ENCODE measurements at places on chromosomes 2 and 18.

DNA sequence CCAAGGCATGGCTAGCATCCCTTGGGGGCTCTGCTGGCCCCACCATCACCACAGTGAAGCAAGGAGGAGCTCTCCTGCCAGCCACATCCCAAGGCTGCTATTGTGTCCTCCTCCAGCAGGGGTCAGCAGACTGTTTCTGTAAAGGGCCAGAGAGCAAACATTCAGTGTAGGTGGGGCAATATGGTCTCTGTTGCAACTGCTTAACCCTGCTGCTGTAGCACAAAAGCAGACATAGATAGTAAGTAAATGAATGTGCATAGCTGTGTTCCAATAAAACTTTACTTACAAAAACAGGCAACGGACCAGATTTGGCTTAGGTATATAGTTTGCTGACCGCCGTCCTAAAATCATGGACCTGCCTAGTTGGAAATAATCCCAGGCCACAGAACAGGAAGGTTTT, 36.4 kb upstream of the ZBTB7C start:
- peak; percentile 78 for DNase-seq

- DNase-seq = no peak
These were observed 22.3 kb downstream of the LRATD1 start for GRCh38 chr2:14654835-14655282.

- no peak for DNase-seq
These were observed 28.4 kb upstream of the RNU4ATAC start for GRCh38 chr2:121502246-121502645.

DNA sequence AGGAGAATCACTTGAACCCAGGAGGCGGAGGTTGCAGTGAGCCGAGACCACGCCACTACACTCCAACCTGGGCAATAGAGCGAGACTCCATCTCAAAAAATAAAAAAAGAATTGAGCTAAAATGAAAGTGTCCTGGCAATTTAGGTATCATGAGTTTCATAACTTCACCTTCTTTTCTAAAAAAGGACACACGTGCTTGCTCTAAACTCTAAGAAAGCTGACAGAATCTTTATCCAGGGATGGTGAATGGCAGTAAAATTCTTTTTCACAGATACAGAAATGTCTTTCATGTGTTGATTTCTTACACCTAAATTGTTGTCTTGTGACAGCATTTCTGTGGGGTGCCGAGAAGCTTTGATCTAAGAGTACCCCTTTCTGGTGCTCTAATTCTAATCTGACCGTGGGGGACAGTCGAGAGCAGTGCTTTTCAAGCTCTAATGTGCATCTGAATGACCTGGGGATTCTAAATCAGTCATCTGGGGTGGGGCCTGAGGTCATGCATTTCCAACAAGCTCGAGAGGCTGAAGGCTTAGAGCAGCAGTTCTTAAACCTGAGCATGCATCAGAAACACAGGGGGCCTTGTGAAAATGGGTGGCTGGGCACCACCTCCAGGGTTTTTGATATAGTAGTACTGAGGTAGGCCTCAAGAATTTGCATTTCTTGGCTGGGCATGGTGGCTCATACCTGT, 42.1 kb upstream of the REL start:
- DNase-seq = no peak

DNA sequence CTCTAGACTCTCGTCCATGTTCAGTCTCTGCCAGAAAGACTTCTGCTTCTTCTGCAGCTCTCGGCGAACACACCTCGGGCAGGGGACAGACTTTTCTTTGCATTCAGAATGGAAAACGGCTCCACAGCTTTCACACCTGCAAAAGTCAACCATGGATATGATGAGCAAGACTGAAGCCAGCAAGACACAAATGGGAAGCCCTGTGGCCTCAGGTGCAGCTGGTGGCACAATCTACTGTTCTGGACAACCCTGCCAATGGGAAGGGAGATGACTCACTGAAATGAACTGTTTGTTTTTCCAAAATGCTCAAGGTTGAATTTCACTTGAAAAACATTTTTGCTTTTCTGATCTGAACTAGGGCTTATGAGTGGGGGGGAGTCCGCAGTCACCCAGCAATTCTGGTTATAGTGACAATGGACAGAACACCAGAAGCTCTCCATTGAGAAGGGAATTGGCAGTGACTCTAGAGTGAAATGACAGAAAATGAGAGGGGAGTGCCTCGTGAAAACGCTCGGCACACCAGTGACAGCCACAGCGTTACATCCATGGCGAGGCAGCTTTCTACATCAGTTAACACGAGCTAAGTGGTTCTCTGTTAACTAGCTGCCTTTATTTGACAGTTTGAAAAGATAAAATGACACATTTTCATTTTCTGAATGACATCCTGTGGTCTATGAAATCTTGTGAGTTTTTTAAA, 58.8 kb upstream of the FZD5 start:
- no peak for DNase-seq

DNA sequence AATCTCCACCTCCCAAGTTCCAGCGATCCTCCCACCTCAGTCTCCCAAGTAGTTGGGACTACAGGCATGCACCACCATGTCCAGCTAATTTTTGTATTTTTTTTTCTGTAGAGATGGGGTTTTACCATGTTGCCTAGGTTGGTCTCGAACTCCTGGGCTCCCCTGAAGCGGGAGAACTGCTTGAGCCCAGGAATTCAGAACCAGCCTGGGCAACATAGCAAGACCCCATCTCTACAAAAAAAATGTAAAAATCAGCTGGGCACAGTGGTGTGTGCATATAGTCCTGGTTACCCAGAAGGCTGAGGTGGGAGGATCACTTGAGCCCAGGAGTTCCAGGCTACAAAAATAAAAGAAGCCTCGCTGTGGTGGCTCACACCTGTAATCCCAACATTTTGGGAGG, 12.0 kb upstream of the ZNF532 start:
- DNase-seq = no peak

DNA sequence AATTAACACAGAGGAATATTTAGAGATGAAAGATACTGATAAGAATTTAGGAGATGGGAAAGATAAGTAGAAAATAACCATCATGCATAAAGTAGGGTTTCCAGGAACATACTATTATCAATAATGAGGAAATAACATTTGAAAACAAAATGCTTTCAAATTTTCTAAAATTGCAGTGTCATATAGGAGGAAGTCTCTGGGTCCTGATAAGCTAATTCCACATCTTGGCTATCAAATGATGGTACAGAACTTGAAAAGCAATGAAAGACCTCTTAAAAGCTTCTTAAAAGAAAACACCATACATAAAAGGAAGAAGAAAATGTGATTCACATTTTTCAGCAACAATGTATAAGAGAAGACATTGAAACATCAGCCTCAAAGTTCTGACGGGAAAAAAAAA, 1024.8 kb downstream of the TSN start:
- DNase-seq = no peak

DNA sequence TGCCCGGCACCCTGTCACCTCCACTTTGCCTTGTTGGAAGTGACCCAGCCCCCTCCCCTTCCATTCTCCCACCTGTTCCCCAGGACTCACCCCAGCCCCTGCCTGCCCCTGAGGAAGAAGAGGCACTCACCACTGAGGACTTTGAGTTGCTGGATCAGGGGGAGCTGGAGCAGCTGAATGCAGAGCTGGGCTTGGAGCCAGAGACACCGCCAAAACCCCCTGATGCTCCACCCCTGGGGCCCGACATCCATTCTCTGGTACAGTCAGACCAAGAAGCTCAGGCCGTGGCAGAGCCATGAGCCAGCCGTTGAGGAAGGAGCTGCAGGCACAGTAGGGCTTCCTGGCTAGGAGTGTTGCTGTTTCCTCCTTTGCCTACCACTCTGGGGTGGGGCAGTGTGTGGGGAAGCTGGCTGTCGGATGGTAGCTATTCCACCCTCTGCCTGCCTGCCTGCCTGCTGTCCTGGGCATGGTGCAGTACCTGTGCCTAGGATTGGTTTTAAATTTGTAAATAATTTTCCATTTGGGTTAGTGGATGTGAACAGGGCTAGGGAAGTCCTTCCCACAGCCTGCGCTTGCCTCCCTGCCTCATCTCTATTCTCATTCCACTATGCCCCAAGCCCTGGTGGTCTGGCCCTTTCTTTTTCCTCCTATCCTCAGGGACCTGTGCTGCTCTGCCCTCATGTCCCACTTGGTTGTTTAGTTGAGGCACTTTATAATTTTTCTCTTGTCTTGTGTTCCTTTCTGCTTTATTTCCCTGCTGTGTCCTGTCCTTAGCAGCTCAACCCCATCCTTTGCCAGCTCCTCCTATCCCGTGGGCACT, 4.5 kb downstream of the RETREG2 start:
- no peak for DNase-seq

- no peak for DNase-seq
These were observed 94.3 kb upstream of the WDSUB1 start for GRCh38 chr2:159380685-159381239.

DNA sequence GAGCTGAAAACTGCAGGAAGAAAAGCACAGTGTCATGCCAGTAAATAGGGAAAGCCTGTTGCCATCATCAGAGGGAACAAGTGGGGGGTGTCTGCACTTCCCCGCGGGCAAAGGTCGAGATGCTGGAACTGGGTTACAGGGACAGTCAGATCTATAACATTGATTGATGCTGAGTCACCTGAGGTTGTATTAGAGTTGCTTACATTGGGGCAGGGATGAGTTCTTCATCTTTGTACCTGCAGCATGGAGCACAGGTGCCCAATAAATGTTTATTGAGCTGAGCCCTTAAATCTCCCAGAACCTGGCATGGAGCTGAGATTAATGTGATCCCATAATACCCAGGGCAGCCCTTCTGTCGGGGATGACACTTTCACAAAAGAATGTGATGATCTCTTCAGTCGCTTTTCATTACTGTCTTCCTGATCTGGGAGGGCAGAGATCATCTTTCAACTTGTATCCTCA, 5.9 kb upstream of the RNF152 start:
- DNase-seq = no peak

DNA sequence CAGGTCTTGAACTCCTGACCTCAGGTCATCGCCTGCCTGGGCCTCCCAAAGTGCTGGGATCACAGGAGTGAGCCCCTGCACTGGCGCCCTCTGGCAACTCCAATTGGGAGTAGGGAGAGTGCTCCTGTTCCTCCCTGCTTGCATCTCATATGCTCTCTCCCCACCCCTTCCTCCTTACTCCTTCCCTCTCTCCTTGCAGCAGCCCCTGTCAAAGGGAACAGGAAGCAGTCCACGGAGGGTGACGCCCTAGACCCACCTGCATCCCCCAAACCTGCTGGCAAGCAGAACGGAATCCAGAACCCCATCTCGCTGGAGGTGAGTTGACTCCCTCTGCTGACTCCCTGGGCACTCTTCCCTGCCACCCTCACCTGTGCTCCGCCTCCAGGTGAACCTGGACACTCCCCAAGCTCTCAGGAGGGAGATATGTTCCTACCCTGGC, 10.7 kb downstream of the ARID5A start:
- no peak for DNase-seq

DNA sequence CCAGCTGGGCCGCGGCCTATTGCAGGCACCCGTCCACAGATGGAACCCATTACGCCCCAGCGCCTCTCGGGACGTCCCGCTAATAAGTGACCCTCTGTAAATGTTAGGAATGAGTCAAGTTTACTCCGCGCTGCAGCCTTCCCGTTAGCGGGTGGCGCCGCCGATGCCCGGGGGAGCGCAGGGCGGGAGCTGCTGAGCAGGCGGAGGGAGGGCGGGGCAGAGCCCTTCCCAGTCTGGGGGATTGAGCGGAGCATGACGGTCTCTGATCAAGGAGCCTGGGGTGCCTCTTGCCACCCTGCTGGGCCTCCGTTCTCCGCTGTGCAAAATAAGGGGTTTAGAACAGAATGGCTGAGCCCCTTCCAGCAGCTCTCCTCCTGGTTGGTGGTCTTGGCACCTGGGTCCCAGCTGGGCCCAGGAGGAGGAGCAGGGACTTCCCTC, 10.5 kb downstream of the CROCC2 start:
- DNase-seq = peak; percentile 22

GRCh38 chr2:179518830-179519229, 254.2 kb upstream of the SESTD1 start:
- DNase-seq = no peak

GRCh38 chr2:96869281-96869821, 529 bp downstream of the SEMA4C start:
- DNase-seq = peak; percentile 67

DNA sequence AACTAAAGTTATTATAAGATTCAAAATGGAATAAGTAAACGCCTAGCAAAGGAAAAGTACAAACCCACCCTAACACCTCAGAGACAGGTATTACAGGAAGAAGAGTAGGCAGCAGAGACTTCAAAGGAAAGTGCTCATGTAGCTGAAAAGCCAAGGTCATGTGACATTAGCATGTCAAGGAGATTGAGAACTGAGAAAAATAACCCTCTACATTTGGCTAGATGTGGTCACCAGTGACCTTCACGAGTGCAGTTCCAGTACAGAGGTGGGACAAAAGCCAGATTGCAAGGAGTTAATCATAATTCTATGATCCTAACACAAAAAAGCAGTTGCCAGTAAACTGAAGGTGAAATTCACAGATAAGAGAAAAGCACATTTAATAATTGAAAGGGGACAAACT, 252.7 kb downstream of the ZEB2 start:
- no peak for DNase-seq

DNA sequence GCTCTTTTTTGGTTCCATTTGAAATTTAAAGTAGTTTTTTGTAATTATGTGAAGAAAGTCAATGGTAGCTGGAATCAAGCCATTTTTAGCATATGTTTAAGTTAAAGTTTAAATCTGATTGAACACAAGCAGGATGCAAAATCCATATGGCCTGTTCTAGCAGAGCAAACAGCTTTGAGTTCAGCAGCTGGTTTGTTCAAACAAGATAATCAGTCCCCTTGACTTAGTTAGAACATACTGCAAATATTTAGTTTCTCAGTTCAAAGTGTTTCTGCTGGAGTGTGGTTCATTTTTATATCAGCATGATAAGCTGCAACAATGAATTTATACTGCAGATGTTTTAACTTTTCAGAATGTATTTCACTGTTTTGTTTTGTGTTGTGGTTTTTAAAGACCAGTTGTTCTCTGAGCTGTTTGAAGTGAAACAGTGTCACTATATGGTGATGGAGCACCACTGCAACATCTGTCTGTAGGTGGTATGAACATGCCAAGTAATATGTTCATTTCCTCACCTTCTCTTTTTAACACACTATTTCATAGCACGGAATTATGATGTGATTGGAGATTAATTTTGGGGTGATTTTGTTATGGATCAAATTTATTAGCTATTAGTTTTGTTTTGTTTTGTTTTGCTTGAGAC, 125.3 kb downstream of the COL4A4 start:
- peak; percentile 87 for DNase-seq

- no peak for DNase-seq
These were observed 9.2 kb downstream of the ACOXL start for GRCh38 chr2:110741491-110741980.

DNA sequence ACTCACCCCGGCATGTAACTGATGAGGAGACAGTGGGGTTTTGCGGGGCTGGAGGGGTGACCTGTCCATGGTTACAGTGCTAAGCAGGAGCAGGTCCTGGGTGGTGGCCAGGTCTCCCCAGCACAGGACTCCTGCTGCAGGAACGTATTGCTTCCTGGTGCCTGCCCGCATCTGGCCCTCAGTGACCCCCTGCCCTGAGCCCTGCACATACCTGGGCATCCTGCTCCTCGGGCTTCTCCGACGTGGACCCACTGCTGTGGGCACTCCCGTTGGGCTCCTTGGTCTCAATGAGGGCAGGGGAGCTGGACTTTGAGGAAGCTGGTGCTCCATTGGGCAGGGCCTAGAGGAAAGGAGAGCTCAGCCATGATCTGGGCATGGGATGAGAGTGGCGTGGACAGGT, 43.5 kb downstream of the CENPO start:
- DNase-seq = no peak

GRCh38 chr2:237254369-237254861, 159.5 kb downstream of the COL6A3 start:
- DNase-seq = no peak

GRCh38 chr2:201280191-201281040, 20.1 kb downstream of the CASP8 start:
- DNase-seq = no peak

- no peak for DNase-seq
These were observed 144.9 kb upstream of the SIX2 start for GRCh38 chr2:45154144-45154543.

GRCh38 chr2:48357351-48357750, 172.6 kb upstream of the STON1 start:
- no peak for DNase-seq
